ENCODE measurements at places on chromosomes 4 and X.

- peak; percentile 96 for DNase-seq
Observed at GRCh38 chr4:26197018-26197779, 123.6 kb upstream of the RBPJ start.

DNA sequence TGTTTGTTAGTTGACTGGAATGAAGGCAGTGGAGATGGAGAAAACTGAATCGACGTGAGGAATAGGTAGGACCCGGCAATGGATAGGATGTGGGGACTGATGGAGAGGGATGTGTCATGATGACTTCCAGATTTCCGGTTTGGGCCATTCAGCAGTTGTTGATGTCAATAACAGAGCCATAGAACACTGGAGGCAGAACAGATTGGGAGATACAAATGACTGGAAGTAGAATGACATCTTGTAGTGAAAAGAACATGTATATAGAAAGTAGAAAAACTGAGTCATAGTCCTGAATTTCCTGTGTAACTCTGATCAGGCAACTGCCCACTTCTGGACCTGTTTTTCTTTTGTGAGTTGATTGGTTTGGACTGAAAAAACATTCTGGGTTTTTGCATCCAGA, 24.5 kb downstream of the CETN2 start:
- DNase-seq = peak; percentile 14

DNA sequence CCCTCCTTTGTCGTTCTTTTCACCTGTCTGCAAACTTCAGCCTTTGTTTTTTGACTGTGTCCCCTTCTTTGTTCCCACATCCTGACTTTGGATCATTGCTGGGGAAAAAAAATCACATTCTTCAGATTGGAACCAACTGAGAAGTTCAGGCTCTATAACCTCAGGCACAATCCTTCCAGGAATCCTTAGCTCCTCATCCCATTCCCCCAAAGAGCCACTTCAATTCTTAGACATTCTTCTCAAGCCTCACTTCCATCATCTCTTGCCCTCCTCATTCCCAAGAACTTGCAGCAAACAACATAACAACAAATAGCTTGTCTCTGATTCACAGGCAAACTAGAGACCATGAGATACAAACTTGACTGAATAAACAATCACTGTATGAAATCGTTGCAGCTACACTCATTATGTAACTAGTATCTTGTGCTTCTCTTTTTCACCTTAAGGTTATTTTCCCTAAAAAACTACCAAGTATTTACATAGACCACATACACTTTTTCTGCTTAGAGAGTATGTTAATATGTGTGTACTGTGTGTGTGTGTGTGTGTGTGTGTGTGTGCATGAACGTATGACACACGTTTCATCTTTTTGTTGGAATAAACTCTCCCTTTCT, 26.4 kb upstream of the PGM2 start:
- DNase-seq = no peak

DNA sequence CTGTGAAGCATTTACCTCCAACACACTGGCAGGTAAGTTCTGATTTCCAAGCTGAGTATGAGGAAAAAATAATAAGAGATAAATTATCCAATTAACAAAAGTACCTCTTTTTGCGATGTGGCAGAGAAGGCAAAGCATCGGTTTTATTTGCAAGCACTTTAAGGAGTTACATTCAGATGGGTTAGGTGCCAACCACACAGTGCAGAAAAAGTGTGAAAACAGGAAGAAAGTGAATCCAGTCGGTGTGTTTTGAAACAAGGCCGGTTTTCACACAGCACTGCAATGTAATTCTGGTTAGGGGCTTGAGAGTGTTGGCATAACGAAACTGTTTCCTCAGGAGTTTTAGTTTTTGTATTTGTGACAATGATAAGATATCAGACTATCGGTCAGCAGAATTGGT, 130.8 kb upstream of the PDLIM3 start:
- DNase-seq = no peak

DNA sequence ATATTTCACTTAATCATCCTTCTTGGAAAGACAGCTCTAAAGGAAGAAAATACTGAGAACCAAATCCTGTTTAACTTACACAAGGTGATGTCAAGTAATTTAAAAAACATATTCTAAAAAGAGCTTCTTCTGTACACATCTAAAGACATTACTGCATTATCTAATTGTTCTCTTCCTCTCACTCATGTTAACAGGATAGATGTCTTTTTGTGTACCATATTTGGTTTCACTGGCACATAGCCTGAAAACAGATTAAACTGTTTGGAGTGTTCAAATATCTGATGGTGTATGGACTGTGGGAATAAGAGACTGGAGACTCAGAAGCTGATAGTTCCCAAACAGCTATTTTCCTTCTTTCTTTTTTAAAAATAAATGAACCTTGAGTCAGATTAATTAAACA, 213.3 kb upstream of the MAB21L2 start:
- no peak for DNase-seq

DNA sequence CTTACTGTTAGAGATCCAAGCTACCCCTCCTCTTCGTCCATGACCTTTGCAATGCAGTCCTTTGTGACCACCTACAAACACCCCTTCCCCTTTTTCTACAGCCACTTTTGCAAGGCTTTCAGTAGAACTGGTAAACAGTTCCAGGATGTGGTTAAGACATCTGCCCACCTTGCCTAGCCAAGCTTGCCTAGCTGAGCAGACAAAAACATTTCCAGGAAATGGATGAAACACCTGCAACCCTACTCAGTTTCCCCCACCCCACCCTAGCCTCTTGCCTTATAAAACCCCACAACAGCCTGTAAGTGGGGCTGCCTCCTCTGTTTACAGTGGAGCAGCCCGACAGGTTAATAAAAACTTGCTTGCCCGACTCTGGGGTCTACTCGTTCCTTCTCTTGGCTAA, 133.8 kb downstream of the ZC4H2 start:
- peak; percentile 31 for DNase-seq

GRCh38 chr4:40182954-40183353, 13.9 kb upstream of the RHOH start:
- DNase-seq = no peak

DNA sequence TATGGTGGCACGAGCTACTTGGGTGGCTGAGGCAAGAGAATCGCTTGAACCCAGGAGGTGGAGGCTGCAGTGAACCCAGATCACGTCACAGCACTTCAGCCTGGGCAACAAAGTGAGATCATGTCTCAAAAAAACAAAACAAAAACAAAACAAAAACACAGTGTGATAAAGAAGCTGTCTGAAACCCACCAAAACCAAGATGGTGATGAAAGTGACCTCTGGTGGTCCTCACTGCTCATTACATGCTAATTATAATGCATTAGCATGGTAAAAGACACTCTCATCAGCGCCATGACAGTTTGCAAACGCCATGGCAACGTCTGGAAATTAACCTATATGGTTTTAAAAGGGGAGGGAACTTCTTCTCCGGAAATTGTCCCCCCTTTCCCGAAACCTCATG, 29.4 kb upstream of the OPHN1 start:
- DNase-seq = peak; percentile 47

GRCh38 chr4:121154103-121154515, 10.0 kb downstream of the TNIP3 start:
- peak; percentile 89 for DNase-seq

- no peak for DNase-seq
Observed at GRCh38 chrX:49287665-49288064, 15.8 kb upstream of the GAGE10 start.

- no peak for DNase-seq
Observed at GRCh38 chrX:143298663-143299241, 218.5 kb downstream of the SPANXN3 start.

DNA sequence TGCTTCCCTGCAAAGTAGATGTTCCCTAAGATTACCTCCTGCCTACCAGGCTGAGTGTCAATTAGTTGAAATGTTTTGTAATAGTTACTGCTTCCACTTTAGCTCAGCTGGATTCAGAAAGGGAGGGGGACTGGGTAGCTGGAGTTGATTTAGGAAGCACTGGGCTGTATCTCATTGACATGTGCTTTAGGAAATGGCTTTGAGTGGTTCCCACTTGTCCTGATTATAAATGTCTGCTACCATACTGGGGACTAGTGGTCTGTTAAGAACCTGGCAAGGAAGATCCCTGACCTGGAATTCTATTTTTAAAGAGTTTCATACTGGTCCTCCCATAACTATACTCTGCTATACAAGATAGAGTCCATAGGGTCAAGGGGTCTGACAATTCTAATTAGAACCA, 363.9 kb upstream of the PPP1R2C start:
- no peak for DNase-seq

GRCh38 chrX:153465691-153466380, 4.5 kb downstream of the HAUS7 start:
- DNase-seq = no peak

DNA sequence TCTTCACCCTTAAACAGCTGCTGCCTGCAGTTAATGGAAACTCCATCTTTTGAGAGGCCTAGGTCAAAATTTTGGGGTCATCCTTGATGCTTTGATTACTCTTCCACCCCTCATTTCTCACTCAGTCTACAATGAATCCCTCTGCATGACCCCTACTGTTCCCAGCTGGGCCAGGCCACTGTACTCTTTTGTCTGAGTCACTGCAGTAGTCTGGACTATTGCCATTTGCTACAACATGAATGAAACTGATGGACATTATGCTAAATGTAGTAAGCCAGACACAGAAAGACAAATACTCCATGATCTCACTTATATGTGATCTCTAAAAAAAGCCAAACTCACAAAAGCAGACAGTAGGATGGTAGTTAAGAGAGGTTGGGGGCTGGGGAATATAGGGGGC, 28.3 kb downstream of the STK32B start:
- no peak for DNase-seq

DNA sequence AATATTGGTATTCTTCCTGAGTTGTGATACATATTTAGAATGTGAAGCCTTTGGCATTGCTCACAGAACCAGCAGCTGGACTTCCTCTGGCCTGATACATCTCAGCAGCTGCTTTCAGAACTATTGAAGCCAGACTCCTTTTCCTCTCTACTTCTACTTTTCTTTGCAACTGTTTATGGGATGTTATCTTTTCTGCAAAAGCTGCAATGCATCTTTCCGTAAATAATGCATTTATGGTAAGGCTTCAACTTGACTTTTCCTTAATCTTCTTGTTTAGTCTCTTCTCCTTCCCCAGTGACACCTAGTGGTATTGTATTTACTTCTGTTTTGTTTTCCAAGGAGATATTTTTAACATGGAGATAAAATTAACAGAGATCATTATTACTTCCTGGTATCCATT, 1548.7 kb downstream of the PCDH7 start:
- DNase-seq = no peak

- DNase-seq = no peak
Observed at GRCh38 chr4:168565130-168565529, 68.3 kb downstream of the PALLD start.

DNA sequence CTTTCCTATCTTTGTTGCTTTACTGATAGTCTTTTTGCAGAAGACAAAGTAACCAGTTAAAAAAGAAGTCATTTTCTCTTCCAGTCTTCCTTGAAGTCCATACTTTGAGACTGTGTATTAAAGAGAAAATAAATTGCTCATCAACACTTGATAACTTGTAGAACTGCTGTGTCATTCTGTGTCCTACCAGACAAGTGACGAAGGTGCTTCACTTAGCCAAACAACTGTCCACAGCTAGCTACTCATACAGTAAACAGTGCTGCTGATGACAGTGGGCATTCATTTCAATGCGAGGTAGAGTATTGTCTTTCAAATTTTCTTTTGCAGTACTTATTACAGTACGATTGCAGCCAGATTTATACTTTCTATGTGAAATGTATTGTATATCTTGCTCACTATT, 11.5 kb downstream of the COL25A1 start:
- DNase-seq = no peak

GRCh38 chr4:147799986-147800555, 68.2 kb downstream of the ARHGAP10 start:
- peak; percentile 92 for DNase-seq

GRCh38 chr4:113153529-113154101, 104.2 kb downstream of the ANK2 start:
- no peak for DNase-seq

GRCh38 chrX:70044541-70045245, 5.0 kb downstream of the AWAT2 start:
- DNase-seq = no peak

DNA sequence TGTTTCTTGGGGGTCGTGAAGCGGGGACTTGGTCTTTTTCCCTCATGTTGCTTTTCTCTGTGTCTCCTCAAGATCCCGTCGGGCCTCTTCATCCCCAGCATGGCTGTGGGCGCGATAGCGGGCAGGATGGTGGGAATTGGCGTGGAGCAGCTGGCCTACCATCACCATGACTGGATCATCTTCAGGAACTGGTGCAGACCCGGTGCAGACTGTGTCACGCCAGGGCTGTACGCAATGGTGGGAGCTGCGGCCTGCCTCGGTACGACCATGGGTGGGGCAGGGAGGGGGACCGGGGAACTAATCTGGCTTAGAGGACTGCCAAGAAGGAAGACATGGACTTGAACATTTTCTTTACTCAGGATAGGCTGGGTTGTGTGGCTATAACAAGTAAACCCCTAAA, 55.6 kb downstream of the CLCN4 start:
- DNase-seq = no peak

DNA sequence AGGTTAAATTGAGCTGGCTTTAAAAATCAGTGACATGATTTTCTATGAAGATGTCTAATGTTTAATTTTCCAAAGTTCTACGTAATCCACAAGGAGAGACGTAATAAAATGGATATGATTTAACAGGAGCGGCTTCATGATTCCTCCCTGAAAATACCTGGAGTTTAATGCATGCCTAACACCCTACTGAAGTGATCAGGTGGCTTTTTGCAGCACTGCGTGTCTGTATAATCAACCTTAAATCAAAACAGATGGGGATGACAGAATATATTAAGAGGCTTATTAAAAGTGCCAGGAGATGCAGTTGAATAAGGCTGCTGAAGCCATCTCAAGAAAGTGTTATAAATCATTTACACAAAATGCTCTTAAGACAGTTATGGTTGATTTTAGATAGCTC, 112.4 kb upstream of the TLR3 start:
- DNase-seq = no peak

DNA sequence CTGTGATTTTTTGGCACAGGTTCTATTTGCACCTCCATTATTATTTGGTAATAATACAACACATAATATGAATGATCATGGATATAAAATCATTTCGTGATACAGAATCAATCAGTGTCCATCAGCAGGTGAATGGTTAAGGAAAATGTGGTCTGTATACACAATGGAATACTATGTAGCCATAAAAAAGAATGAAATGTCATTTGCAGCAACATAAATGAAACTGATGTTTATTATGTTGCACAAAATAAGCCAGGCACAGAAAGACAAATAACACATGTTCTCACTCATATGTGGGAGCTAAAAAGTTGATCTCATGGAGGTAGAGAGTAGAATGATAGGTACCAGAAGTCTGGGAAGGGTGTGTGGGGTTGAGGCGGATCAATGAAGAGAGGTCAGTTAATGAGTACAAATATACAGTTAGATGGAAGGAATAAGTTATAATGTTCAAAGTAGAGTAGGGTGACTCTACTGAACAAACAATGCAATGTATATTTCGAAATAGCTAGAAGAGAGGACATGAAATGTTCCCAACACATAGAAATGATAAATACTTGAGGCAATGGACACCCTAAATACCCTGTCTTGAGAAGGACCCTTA, 1.1 kb upstream of the SMARCA1 start:
- no peak for DNase-seq

- DNase-seq = peak; percentile 41
Observed at GRCh38 chr4:3305610-3306371, 13.0 kb downstream of the RGS12 start.

All from activated CD4-positive, alpha-beta T cell treated with anti-CD3 and anti-CD28 coated beads, Interleukin-10, Interleukin-2, amounts not matched to agents 100 ng/mL and 50 ng/mL, durations not matched to agents 16 hours and 8 hours (primary cell).